ENCODE measurements at places on chromosomes 12 and 14.

DNA sequence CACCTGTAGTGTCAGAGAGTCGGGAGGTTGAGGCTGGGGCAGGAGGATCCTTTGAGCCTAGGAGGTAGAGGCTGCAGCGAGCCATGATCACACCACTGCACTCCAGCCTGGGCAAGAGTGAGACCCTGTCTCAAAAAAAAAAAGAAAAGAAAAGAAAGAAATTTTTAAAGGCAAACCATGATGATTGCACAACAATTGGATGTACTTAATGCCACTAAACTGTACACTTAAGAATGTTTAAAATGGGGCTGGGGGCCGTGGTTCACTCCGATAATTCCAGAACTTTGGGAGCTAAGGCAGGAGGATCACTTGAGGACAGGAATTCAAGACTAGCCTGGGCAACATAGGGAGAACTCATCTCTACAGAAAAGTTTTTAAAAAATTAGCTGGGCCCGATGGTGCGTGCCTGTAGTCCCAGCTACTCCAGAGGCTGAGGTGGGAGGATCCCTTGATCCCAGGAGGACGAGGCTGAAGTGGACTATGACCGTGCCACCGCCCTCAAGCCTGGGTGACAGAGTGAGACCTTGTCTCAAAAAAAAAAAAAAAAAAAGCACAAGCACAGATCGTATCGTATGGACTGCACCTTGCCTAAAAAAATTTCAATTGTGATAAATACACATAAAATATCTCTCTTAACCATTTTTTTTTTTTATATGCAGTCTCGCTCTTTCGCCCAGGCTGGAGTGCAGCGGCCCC, 32.7 kb downstream of the JAG2 start:
- DNase-seq = no peak

- DNase-seq = no peak
These were observed 1.8 kb downstream of the PSME1 start for GRCh38 chr14:24137529-24138395.

DNA sequence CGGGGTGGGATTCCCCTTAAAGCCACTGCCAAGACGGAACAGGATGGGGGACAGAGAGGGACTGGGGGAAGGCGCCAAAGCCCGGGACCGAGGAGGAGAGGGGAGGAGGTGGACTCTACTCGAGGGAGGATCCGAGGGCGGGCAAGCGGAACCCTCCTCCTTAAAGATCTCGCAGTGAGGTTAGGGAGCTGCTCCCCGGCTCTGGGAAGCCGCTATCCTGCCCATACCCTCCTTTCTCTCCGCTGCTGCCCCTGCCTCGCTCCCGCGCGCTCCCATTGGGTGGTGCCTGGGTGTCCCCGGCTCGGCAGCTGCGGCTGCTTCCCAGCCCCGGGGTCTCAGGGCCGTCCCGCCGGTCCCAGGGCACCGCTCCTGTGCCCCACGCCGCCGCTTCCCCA, 16.4 kb downstream of the KRT18 start:
- no peak for DNase-seq

GRCh38 chr14:99425272-99425681, 55.4 kb downstream of the SETD3 start:
- no peak for DNase-seq

DNA sequence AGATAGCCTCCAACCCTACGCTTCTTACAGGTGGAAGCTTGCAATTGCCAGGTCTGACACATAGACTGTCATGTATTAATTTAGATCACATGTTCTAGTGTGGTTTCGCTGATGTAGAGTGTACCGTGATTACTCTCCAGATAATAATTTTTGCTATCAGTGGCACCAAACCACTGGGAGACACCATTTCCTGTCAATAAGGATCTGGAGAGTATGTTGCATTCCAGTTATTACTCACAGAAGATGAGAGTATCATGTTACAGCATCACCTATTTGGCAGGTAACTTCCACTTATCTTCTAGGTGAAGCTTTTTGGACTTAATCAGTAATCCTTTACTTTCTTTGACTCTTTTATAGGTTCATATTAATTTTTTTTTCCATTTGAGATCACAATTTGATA, 147.2 kb downstream of the HELB start:
- no peak for DNase-seq

GRCh38 chr12:109385339-109386058, 37.8 kb downstream of the MYO1H start:
- DNase-seq = peak; percentile 11

DNA sequence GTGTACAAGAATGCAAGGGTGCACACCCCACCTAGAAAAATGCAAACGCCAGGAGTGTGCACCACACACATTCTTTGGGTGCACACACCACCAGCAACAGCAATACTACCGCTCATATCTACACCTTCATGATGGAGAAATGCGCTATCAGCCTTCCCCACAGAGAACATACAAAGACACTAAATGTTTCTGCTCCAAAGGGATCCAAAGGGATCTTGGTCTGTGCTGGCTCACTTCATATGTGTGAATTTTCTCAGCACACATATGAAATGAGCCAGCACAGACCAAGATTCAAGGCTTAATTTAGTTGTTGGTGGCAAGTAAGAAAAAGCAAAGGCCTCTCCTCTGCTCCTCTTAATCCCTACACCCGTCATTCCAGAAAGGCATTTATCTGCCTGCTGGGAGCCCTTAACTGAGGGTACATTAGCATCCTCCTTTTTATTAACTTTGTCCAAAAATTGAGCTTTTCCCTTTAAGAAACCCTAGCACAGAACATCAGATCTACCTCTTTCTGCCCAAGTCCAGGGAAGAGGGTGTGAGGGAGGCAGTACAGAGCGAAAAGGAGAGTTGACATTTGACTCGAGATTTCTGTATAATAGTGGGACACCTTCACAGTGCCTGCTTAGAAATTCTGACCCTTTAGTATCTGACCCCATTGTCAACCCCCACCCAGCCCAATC, 8.3 kb downstream of the BMP4 start:
- DNase-seq = no peak

DNA sequence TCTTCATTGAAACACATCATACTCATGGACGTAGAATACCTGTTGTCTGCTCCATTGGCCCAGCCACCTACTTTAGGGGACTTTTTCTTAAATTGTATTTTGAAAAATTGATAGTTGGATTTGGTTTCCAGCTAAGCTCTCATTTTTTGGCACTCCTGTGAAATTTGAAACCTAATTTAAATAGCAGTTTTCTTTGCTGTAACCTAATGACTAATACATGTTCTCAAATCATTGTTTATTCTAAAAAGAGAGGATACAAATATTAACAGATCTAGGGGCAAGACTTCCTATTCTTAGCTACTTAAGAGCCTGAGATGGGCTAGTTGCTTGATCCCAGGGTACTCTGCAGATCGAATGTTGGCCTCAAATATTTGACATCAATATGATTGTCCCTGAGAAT, 78.9 kb downstream of the PLEKHA5 start:
- no peak for DNase-seq

GRCh38 chr14:61803755-61804154, 41.5 kb downstream of the SNAPC1 start:
- no peak for DNase-seq

- no peak for DNase-seq
These were observed 368.1 kb upstream of the TMTC1 start for GRCh38 chr12:30151831-30152230.

GRCh38 chr12:63318313-63318712, 167.3 kb upstream of the AVPR1A start:
- DNase-seq = no peak

DNA sequence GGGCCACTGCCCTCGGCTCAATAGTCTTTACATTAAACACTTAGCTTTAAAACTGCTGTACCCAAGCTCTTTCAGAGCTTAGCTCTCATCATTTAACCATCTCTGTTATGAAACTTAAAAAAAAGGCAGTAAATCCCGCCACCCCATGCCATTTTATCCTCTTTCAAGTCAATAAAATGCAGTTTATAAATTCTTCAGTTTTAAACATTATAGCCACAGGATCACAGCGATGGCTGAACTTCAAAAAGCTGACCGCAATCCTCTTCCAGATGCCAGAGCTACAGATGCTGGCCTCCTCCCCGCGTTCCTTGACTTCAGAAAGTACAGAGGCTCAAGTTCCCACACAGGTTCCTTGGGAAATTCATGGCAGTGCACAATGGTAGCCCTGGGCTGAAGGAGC, 4.2 kb downstream of the OR10G3 start:
- DNase-seq = no peak

DNA sequence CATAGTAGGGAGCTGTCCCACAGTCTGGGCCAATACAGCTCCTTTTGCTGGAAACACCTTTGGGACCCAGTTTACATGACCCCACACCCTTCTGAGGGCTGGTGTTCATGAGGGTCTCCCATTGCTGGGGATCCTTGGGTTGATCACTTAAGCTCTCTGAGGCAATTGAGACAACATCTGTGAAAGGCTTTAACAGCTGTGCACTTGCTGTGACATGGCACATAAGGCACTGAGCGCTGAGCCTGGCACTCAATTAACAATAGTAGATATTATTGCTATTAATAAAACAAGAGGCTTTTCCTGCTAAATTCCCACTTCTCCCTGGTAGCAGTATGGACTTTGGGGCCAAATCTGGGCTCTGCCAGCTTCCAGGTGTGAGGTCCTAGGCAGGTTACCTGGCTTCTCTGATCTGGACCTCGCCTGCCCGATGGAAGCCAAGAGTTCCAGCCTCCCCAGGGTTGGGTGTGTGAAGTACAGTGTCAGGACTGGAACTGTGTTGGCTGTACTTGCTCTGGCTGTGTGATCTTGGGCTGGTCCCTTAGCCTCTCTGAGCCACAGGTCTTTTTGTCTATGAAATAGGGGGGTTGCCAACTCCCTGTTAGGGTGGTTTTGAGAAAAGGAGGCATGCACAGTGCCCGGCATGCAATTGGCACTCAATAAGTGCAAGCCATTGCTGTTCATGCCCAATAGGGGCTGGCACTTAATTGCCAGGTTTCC, 3.1 kb downstream of the SH2B3 start:
- DNase-seq = no peak

DNA sequence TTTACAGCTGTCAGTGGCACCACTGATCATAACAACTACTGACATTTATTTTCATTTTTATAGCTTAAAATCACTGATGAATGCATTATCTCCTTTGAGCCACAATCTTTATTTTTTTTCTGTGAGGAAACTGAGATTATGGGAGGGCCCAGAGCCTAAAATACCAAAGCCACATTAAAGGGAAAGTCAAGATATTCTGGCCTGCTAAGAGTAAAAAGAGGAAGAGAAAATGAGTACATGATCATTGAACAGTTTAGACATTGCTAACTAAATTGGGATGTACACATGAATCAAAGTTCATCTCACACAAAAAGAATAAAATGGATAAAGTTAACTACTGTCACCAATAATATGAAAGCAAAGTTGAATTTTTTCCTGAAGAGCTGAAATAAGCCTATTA, 170.5 kb upstream of the GARIN2 start:
- no peak for DNase-seq

DNA sequence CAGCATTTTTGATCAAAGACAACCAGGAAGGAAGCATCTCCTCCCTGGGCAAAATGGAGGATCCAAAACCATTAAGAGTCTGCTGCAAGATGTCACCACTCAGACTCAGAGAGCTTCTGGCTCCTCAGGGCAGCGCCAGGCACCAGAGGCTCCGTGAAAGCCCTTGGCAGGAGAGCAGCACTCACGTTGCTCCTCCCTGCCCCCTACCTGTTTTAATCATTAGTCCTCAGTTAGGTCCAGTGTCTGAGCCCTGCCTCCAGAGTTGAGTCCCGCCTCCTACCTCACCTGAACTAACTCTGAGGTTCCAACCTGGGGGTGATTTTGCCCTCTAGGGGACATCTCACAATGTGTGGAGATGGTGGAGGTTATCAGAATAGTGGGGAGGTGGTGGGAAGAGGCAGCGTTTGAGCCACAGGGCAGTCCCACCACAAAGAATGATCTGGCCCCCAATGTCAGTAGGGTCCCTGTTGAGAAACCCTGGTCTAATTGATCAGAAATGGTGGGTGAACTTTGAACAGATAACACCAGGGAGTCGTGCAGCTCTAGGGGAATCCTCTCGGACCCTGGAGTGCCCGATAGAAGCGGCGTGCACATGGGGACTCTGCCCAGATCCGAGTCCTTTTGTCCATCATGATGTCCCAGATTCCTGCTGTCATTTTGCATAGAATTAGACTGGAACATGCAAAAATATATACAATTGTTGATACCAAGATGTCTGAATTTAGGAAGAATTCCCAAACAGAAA, 156.7 kb upstream of the DIO3 start:
- no peak for DNase-seq

GRCh38 chr14:77104393-77104792, 6.3 kb downstream of the CIPC start:
- no peak for DNase-seq

DNA sequence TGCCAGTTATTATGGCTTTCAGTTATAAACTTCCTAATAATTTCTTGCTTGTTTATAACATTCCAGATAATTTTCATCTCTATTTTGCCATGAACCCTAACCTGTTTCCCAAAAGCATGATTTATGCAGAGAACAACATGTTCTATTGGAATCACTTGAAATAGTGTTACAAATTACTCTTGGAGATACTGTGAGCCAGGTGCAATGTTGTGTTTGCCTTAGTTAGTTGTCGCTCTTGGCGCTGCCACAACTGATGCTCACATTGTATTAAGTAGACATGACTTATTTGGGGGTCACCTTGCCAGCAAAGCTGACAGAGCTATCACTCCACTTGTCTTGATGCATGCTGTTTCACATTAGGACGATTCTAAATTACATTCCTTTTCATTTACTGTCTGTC, 49.4 kb downstream of the TSPAN8 start:
- no peak for DNase-seq

GRCh38 chr12:121628037-121628436, 1.7 kb downstream of the ORAI1 start:
- DNase-seq = peak; percentile 37

DNA sequence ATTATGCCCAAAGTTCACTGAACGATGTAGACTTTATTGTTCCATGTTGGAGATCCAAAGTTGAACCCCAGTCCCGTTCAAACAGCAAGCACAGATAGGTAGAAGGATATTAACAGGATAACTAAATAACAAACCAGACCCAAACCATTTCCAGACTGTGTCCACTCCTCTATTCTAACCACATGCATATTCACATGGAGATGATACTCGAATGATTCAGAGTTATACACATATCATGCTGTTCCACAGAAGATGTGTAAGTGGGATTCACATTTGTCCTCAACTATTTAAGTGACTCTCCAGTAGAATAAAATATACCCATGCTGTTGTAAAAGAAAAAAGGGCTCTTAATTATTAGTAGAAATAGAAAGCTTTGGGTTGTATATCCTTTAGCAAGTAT, 185.9 kb downstream of the ITPR2 start:
- no peak for DNase-seq

- no peak for DNase-seq
These were observed 14.2 kb downstream of the WIF1 start for GRCh38 chr12:65106948-65107347.

- DNase-seq = no peak
These were observed 82.9 kb upstream of the TRHDE start for GRCh38 chr12:72189266-72189665.

- peak; percentile 92 for DNase-seq
These were observed at the start of gene SIRT4 for GRCh38 chr12:120301962-120302815. SIRT4 (plus strand) TSS chr12:120302321; CDS start chr12:120303562, 1,241 bp downstream.
